ENCODE measurements at places on chromosomes 5 and 9.

GRCh38 chr9:123710299-123710698 is 219.6 kb downstream of the DENND1A start:
- no peak for DNase-seq

GRCh38 chr5:76601470-76601869 is 21.7 kb downstream of the F2RL2 start:
- peak; percentile 36 for DNase-seq

GRCh38 chr5:130651440-130651839 is 513.6 kb downstream of the HINT1 start:
- no peak for DNase-seq

DNA sequence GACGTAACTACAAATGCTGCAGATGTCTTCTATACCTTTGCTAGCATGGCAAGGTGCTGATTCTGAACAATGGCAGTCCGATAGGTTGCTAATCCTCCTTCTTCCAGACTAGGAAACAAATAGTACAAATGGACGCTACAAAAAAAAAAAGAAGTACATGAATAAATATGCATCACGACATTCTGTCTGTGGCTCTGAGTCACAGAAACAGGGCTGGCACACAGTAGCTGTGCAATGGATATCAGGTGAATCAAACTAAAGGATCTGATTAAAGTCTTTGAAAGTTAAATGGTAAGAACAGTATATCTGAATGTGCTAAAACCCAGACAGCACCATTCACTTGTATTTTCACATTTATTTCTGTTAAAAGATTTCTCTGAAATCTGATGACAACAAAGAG is 96.2 kb downstream of the DROSHA start:
- no peak for DNase-seq

- DNase-seq: no peak
Measured at GRCh38 chr9:21906881-21907280, 87.3 kb downstream of the CDKN2A start.

DNA sequence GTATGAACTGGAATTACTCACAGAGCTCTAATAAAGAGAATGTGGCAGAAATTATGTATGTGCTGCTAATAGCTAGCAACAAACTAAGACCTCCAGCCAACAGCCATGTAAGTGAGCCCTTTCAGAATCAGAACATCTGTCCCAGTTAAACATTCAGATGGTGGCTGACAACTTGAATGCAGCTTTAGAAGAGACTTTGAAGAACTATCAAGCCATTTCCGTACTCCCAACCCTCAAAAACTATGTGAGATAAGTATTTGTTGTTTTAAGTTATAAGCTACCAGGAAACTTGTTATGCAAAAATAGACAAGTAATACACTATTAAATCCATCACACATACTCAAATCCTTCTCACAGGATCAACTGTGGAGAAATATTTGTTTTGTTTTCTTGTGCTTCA is 205.2 kb upstream of the EDIL3 start:
- DNase-seq: no peak

DNA sequence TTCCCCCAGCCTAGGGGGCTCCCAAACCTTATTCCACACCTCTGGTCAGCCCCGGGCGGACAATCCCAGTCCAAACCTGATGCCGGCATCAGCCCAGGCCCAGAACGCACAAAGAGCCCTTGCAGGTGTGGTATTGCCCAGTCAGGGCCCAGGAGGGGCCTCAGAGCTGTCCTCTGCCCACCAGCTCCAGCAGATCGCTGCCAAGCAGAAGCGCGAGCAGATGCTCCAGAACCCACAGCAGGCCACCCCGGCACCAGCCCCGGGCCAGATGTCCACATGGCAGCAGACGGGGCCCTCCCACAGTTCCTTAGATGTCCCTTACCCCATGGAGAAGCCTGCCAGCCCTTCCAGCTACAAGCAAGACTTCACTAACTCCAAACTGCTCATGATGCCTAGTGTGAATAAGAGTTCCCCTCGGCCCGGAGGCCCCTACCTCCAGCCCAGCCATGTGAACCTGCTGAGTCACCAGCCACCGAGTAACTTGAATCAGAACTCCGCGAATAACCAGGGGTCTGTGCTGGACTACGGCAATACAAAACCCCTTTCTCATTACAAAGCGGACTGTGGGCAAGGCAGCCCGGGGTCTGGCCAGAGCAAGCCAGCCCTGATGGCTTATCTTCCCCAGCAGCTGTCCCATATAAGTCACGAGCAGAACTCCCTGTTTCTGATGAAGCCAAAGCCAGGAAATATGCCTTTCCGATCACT is 27.6 kb upstream of the LTC4S start:
- no peak for DNase-seq

GRCh38 chr9:33868440-33868973 is 51.5 kb downstream of the UBE2R2 start:
- no peak for DNase-seq

DNA sequence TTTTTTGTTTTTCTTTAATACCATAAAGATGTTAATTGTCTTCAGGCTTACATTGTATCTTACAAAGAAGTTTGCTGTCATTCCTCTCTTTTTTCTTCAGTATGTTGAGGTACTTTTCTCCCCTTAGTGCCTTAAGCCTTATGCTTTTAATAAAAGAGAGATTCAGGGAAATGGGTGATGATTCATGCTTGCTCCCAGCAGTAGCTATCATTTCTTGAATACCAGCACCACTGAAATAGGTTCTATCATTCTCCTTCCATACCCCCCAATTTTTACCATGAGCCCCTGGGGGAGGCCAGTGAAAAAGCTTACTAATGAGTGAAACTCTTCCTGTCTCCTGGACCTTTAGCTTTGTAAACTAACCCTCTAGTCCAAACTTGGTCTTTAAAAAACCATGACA is 165.0 kb downstream of the FBXL7 start:
- DNase-seq: no peak

DNA sequence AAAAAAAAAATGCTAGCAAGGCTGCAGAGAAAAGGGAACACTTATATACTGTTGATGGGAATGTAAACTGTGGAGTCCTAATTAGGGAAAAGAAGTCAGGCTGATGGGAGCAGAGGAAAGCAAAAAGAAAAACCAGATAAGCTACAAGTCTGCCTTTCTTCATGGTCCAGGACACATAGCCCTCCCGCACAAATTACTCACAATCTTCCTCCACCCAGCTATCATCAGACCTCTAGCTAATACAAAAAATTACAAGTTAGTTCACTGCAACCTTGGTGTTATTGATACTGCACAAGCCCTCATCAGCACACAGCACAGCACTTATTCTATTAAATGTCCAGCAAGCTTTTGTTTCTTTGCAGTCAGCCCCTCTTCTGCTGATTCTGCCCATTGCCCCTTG is 186.0 kb upstream of the ADRA1B start:
- no peak for DNase-seq

GRCh38 chr5:2866662-2867372 is 115.3 kb upstream of the IRX2 start:
- DNase-seq: no peak

- DNase-seq: peak; percentile 67
Measured at GRCh38 chr5:134524272-134524825, 1.1 kb upstream of the JADE2 start.

GRCh38 chr9:136587145-136587943 is 41.5 kb upstream of the NOTCH1 start:
- no peak for DNase-seq

DNA sequence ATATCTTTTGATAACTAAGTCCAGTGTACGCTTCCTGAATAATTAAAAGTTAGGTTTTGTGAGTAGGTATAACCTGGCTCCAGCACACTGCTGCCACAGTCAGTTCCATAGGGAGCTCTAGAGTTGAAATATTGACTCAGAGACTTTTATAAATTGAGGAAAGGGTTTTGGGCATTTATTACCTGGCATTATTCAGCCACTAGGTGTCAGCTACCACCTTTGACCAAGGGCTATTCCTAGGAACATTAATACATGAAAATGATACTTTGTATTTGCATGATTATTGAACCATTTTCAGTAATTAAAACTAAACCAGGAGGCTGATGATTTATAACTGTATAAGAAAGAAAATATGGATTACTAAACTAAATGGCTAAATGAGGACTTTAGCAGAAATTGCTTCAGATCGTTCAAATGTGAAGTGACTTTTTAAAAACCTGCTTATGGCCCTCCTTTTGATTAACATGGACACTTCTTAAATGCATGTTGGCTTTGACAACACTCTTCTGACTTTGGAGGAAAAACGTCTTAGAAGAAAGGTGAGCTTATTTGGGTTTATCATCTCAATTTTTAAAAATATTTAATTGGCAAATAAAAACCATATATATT is 83.0 kb downstream of the SMC2 start:
- DNase-seq: no peak

DNA sequence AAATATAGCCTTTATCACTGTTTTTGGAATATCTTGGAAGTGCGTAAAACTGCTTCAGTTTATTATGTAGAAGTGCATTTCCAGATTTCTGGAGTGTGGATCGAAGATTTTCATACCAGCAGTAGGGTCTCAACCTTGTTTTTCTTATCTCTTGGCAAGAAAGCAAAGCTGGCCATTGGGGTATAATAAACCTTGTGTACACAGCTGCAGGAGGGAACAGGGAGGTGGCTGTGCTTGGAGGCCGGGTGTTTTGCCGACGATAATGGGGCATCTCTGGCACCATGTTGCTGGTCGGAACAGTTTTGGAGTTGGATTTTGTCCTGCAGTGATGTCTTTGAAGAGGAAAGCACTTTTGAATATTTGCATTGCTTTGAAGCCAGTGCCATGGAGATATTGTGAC is 308.8 kb upstream of the DMRT1 start:
- no peak for DNase-seq

GRCh38 chr5:74765201-74765600 is 1.7 kb downstream of the GFM2 start:
- no peak for DNase-seq
